ENCODE measurements at places on chromosomes 2 and 18.

GRCh38 chr2:167480232-167480985 lies 592.1 kb downstream of the XIRP2 start:
- no peak for DNase-seq

GRCh38 chr2:235106874-235107639 lies 155.2 kb downstream of the SH3BP4 start:
- DNase-seq, result peak; percentile 44

GRCh38 chr2:9333591-9334171 lies 89.6 kb downstream of the ITGB1BP1 start:
- DNase-seq, result peak; percentile 16

DNA sequence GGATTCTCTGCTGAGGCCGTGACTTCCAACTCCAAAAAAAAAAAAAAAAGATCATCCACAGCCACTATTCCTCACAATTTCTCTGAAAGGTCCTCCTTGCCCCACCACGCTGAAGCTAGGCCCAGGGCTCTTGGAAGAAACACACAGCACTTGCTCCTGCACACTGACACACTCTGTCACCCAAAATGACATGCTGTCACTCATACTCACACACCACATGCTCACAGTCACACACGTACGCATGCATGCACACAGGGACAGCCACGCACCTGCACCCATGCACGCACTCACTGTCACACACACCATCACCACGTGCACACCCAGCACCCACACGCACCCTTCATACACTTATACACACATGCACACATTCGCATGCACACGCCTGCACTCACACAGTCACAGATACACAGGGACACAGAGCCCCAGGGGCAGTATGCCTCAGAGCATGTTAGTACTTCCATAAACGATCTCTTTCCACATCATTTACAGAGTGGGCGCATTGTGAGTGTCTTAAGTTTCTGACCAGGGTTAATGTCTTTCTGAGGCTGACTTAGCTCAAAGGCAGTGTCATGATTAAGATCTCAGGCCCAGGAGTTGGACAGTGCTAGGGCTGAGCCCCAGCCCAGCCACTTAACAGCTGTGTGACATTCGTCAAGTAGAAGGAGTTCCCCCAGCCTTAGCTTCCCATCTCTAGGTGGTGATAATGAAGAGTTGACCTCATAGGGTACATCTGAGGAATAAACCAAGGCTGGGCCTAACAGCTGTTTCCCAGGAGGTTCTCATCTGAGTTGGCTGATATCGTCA lies 93.4 kb downstream of the GLI2 start:
- DNase-seq, result no peak

DNA sequence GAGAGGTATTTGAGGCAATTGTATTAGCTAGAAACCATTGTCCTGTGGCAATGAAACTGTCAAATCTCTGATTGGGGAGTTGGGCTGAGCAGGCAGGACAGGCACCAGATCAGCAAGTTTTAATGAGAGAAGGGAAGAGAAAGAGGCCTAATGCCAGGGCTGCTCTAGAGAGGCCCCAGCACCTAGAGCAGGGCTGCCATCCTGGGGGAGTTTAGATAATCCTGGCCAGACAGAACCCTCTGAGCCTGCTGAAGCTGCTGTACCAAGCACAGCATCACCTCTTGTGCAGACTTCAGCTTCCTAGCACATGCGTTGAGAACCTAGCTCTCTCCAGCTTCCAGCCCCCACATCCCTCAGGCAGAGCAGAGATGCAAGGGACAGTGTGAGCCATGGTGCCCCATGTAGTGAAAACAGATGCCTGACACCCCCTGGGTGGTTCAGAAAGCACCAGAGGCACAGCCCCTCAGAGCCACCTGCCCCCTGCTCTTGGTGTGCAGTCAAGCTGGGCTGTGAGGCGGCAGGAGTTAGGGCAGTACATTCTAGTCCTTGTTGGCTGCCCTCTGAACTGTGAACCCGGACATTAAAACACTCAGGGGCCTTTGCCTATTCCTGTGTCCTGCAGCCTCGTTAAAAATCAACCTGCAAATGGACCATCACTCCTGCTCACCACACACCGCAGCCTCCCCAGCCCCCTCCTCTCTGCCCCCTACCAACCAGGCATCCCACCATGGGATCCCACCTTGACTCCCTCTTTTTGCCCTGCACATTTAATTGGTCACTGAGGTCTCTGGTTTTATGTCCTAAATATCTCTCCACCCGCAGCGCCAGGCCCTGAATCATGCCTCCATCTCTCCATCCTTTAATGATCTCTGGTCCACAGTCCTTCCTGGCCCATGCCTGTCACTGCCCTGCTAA lies 52.7 kb downstream of the ADD2 start:
- no peak for DNase-seq

DNA sequence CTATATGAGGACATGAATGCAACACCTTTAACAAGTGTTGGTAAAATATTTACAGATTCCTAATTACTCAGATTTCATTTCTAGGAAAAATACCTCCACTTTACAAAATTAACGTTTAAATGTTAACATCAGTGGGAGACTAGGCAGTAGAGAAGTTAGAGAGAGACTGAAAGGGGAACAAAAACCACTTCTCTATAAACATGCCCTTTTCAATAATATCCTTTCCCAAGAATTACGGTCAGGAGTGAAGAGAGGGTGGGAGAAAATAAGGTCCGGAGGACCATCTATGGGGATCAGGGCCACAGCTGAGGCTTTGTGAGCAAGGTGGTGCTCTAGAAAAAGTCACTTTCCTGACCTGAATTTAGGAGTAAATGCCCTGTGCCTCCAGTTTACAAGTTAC lies 65.3 kb upstream of the WIPF1 start:
- DNase-seq, result no peak

DNA sequence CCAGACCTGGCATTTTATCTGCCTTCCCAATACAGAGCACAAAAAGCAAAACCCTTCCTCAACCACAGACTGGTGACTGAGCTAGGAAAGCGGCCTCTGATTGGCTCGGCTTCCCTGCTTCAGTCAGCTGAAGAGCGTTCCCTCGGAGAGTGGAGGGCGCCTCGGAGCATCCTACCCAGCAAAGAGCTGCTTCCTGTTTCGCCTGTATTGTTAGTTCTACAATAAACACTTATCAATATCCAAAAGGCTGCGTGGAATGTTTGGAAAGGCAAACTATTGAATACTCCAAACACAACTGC lies 125.0 kb downstream of the CACNB4 start:
- DNase-seq, result peak; percentile 82

GRCh38 chr2:237437566-237437965 lies 23.6 kb upstream of the COL6A3 start:
- no peak for DNase-seq

- DNase-seq, result no peak
Measured at GRCh38 chr2:190535586-190535985, 1.1 kb upstream of the NEMP2 start.

DNA sequence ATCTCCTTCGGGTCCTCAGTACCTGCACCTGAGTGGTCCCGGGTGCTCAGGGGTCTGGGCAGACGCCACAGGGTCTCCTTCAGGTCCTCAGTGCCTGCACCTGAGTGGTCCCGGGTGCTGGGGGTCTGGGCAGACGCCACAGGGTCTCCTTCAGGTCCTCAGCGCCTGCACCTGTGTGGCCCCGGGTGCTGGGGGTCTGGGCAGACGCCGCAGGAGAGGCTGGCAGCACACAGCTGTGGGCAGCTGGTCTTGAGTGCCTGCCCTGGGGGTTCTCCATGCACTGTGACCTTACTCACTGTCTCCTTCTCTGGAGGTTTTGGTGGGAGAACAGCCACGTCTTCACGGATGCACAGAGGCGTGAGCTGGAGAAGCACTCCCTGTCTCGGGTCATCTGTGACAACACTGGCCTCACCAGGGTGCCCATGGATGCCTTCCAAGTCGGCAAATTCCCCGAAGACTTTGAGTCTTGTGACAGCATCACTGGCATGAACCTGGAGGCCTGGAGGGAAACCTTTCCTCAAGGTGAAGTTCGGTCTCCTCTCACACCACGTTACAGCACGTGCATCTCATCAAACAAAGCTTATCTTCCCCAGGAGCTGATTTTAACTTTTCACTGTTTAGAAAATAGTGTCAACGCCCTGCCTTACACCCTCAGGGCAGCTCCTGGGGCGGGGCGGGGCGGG lies 82.6 kb downstream of the TPO start:
- no peak for DNase-seq

DNA sequence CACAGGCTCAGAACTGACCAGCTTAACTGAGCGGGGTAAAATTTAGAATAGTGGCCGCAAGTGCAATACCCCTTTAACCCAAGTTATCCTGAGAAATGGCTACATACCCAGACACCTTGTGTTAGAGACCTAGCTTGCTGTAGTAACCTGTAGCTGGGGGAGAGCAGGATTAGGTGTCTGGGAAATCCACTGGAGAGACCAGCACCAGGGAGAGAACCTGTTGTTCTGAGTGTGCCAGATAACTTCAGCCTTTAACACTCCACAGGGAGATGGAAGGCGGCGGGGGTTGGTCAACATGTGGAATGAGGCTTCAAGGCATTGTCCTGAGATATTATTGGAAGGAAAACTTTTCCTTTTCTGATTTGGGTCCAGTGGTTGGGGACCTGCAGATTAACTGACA lies 356.0 kb downstream of the PTPRM start:
- DNase-seq, result no peak

- peak; percentile 54 for DNase-seq
Measured at GRCh38 chr2:150872756-150873395, 385.4 kb upstream of the RND3 start.

- no peak for DNase-seq
Measured at GRCh38 chr2:239302083-239302807, 98.6 kb downstream of the HDAC4 start.

- DNase-seq, result peak; percentile 72
Measured at GRCh38 chr2:45494275-45494977, 116.6 kb downstream of the SRBD1 start.

Measured in NCI-H2227 treated with DMSO at 0.1 percent for 48 hours (cell line).